ENCODE measurements at places on chromosomes 5 and 9.

DNA sequence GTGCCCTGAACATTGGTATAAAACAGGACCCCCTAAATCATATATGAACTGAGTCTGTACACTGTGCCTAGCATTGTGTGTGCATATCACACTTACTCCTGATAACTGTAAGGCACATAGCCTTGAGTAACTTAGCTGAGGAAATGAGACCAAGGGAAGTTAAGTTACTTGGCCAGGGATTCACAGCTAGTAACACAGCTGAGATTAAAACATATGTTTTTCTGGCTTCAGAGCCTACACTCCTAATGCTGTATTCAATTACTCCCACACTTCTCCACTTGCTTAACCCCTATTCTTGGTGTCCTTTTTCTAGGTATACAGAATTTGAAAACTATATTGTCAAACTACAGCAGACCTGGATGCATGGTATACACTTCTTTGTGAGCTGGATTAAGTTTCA, 12.8 kb downstream of the GHR start:
- DNase-seq = no peak

DNA sequence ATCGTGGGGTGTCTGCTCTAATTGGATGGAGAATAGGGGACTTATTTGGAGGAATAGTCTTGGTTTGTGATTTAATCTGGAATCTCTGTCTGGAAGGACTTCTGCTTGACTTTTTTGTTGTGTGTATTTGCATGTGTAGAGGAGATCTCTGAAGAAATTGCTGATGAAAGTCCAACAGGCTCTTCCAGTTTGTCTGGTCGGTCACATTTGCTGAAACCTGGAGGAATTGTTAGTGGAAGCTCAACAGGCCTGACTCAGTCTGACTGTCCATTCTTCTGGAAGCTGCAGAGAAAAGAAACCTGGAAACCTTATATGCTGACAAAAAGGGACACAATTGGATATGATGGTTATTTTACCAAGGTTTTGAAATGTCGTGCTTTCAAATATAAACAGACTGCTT, 33.4 kb upstream of the TENT2 start:
- DNase-seq = no peak

- no peak for DNase-seq
These were observed 1.5 kb upstream of the TESK1 start for GRCh38 chr9:35603506-35603985.

DNA sequence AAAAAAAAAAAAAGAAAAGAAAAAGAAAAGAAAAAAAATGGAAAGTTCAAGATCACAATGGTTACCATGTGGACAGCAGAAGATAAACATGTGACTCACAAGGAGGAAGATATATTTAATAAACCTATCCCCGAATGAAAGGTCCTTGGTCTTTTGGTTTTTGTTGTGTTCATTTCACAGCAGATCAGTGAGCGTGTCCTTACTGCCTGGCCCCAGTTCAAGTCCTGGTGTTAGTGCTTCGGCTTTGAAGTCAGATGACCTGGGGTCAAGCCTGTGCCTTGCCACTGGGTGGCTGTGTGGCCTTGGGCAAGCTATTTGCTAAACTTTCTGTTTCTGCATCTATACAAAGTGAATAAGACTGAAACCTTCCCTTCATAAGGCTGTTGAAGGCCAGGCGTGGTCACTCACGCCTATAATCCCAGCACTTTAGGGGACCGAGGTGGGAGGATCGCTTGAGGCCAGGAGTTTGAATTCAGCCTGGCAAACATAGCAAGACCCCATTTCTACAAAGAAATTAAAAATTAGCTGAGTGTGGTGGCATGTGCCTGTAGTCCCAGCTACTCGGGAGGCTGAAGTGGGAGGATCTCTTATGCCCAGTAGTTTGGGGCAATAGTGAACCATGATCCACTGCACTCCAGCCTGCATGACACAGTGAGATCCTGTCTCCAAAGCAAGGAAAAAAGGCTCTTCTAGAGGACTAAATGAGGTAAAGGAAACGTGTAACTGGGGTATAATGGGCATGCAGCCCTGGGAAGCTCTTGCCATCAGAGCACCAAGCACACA, 94.5 kb upstream of the SPATA31D4 start:
- DNase-seq = no peak

DNA sequence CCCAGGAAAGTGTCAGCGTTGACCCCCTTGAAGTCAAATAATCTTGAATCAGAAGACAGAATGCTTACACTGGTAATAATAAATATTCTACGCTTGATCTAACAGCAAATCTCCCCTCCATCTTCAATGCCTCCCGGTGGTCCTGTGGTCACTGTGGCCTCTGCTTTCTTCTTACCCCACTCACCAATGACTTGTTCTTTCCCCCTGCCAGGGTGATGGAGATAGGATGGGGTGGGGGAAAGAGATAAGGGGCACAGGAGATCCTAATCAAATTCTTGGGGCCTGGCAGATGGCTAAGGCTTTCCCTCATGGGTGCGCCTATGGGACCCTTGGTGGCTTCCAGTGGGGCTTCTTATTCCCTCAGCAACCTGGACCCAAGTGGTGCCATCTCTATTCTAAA, 152.6 kb upstream of the EGFLAM start:
- DNase-seq = no peak

DNA sequence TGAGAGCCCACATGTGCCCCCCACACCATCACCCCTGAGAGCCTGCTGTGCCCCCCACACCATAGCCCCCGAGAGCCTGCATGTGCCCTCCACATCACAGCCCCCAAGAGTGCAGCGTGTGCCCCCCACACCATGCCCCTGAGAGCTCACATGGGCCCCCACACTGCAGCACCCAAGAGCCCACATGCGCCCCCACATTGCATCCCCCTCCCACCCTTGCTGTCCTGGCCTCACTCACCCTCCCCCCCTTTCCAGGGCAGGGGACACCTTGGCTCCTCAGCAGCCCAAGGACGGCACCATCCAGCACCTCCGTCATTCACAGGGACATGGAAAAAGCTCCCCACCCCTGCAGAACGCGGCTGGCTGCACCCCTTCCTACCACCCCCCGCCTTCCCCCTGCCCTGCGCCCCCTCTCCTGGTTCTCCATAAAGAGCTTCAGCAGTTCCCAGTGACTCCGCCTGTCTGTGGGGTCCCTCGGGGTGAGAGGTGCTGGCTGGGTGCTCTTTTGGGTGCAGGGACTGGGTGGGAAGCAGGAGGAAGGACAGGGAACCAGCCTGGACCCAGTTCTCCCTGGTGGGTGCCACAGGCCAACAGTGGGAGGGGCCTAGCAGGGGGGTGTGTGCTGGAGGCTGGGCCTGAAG, 5.0 kb downstream of the LCN1 start:
- DNase-seq = no peak

GRCh38 chr5:156391139-156391538, 64.2 kb downstream of the SGCD start:
- no peak for DNase-seq

GRCh38 chr5:159286420-159287035, 23.4 kb downstream of the UBLCP1 start:
- DNase-seq = no peak

DNA sequence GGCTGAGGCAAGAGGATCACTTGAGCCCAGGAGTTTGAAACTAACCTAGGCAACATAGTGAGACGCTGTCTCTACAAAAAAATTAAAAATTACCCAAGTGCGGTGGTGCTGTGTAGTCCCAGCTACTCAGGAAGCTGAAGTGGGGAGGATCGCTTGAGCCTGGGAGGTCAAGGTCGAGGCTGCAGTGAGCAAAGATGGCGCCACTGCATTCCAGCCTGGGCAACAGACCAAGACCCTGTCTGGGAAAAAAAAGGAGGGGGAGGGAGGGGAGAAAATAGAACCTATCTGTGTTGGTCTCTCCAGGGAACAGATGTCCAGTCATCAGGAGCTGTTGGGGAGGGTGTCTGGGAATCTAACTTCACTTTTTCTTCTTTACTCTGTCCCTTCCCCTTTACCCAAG, 24.3 kb downstream of the MAT2B start:
- DNase-seq = no peak

DNA sequence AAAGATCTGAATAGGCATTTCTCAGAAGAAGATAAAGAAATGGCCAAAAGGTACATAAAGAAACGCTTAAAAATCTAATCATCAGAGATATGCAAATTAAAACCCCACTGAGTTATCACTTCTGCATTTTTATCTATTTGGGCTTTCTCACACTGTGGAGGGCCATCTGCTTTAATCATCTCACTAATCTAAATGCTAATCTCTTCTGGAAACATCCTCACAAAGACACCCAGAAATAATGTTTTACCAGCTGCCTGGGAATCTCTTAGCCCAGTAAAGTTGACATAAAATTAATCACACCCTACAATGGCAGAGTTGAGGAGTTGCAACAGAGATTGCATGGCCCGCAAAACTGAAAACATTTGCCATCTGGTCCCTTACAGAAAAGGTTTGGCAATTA, 407.9 kb upstream of the CYLC2 start:
- DNase-seq = no peak

DNA sequence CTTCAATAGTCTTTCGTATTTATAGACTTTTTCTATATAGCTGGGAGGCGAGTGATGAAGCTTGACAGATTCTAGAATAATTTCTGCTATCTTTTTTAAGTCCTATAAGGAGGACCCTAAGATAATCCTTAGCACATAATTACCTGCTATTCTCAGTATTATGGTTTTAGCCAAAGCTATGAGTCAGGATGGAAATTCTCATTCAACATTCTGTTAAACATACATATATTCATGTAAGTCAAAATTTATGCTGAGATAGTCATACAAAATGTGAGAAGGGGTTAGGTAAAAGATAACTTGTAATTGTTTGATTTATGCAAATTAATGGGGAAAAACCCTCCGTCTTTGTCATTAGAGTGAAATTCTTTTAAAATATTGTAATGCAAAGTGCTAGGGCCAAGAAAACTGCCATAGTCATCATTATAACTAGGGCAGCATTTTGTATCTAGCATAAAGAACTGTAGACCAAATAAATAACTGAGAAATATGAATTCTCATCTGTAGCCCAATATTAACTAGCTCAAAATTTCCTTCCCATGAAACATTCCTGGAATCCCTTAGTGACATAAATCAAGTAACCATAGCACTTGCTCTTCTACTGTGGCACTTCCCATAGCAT, 118.5 kb downstream of the MRPS30 start:
- no peak for DNase-seq

DNA sequence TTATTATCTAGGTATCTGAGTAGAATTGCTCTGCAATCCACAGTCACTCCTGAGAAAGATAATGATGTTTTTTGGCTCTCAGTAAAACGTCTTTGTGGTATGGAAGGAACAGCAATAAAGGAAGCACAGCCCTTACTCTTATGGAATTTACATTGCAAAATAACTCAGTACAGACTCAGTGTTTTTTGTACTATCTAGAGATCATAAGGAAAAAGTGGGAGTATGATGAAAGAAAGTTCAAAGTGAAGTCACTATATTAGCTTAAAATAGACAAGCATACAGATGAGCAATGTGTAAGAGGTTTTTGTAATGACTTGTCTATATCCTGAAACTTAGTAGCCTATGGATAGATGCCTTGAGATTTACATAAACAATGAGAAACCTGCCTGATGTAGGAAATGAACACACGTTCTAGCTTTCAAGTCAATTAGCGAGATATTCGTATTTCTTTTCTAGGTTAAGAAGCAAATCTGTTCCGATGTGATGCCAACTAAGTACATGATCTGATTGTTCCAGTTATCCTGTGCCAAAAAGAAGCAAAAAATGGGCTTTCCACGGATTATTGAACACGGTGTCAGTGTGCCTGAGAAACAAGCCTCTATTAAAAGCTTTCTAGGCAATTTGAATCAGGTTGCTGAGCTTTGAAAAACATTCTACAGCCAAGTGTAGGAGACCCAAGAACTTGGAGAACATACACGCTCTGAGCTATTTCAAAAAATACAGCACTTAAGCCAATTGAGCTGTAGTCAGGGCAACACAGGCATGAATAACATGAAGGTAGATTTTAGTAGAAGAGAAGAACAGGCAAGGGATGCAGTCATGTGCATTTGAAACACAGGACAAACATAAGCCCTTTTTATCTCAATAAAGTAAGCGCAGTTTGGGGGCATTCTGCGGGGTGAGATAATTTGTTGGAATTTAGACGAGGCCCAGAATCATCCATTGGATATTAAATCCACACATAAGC, 86.3 kb upstream of the TAF11L2 start:
- no peak for DNase-seq

GRCh38 chr9:123036893-123037545, 3.6 kb downstream of the GPR21 start:
- DNase-seq = no peak

Data from T-helper 9 cell (primary cell).